Epithelial cell of prostate (primary cell): ENCODE measurements at places on chromosomes 16 and 17.

- DNase-seq, result no peak
These were observed 3.8 kb downstream of the ERCC4 start for GRCh38 chr16:13923703-13924298.

DNA sequence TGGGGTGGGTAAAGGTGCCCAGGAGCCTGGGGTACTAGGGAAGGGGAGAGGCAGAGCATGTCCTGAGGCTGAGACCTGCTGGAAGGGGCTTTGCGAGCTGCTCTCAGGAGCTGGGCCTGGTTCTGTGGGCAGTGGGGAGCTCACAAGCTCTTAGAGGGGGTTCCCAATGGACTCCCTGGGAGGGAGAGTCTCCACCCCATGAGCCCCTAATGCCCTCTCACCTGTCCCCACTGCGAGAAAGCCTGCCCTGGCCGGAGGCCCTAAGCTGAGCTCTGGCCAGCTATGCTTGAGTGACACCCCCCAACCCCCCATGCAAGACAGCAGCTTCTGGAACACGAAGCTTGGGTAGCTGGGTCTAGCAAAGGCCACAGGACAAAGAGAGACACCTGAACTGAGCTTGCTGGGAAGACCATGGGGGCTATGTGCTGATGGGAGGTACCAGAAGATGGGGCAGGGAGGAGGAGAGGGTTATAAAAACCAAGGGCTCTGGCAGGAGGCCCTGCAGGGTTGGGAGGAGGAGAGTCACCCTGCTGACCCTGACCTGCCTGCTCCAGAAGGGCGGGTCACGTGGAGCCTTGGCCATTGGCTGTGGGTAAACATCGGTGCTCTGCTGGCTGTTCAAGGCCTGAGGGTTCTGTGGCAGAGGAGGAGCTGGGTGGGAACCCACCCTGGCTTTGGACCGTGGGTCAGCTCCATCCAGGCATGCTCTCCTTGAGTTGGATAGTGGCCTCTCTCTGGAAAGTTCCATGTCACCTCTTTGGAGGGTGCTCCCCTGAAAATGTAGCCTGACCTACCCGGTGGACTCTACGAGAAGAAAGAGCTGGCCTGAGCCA is 106.7 kb downstream of the RAB11FIP4 start:
- DNase-seq, result no peak

- no peak for DNase-seq
These were observed 67.2 kb upstream of the LHX1 start for GRCh38 chr17:36869856-36870719.

DNA sequence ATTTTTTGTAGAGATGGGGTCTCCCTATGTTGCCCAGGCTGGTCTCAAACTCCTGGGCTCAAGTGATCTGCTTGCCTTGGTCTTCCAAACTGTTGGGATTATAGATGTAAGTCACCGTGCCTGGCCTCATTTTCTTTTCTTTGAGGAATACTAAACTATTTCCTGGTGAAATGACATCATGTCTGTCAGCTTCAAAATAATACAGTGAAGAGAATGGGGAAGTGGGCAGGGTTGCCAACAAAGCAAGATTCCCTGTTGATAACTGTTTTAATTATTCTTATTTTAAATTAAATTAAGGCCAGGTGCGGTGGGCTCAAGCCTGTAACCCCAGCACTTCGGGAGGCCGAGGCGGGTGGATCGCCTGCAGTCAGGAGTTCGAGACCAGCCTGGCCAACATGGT is 21.1 kb downstream of the PIPOX start:
- DNase-seq, result no peak

- DNase-seq, result no peak
These were observed 189.5 kb upstream of the ASIC2 start for GRCh38 chr17:33482636-33483035.

GRCh38 chr16:83706394-83706793 is 101.4 kb upstream of the HSBP1 start:
- no peak for DNase-seq

DNA sequence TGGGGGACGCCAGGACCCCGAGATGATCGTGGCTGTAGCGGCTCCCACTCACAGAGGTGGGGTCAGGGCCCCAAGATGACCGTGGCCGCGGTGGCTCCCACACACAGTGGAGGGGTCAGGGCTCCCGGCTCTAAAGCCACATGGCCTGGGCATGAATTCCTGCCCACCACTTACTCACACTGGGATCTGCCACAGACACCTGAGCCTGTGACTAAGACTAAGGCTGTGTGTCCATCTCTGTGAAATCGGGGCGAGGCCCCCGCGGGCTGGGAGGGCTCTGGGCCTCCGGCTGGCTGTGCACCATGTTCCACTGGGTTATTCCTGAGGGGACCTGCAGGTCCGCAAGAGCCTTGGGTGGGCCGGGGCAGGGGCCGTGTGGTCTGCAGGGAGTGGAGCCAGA is 18.5 kb downstream of the ZFPM1 start:
- DNase-seq, result no peak
